ENCODE measurements at places on chromosomes 7 and 10. TPM values are rescaled to one million over a fixed set of nuclear protein-coding genes. Genes with fewer than 3 reads are reported as not detected.
A peak's percentile ranks its signal among the peaks of the same experiment; 100 is the strongest.

ACSL5 gene
- 35.3 TPM for total RNA-seq

CYP3A4 gene
- not detected for total RNA-seq

TMEM139 gene
- 49.3 TPM for total RNA-seq

CLRN3 gene
- 0.52 TPM for total RNA-seq

PAPSS2 gene
- total RNA-seq = 12.6 TPM

NRP1 gene
- total RNA-seq = 99.1 TPM

NOM1 gene
- total RNA-seq = 32.9 TPM

LAMB1 gene
- total RNA-seq = 240 TPM

CALML3 gene
- not detected for total RNA-seq

UFSP1 gene
- 4.2 TPM for total RNA-seq

EBF3 gene
- total RNA-seq = not detected

GTF2I gene
- total RNA-seq = 177 TPM

SLC18A3 gene
- not detected for total RNA-seq

TRIM50 gene
- not detected for total RNA-seq

DNA sequence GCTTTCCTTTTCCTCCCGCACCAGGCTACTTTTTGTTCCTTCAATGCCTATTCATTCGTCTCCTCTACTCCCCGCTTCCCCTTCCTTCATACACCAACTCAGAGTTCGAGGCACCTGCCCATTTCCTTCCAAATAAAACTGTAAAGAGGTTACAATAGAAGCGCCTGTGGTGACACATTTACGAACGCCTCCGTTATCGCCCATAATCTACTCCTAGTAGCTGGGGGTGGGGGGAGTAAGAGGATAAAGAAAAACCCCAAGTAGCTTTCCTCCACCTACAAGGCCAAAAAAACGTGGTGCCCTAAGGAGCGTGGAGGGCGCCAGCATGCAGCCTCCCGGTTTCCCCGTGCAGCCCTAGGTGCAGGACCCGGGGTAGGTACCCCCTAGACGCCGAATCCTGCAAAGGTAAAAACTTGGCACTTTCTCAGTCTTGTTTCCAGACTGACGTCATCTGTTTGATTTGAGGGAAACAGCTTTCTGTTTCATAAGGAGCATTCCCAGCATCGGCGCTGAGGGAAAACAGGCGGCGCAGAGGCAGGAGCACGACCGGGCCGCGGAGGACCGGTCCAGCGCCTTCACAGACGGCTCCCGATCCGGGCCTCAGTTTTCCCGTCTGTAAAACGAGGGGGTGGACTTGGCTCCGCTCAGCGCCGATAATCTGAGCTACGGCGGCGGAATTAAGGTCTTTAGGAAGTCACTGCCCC is 922 bp downstream of the PPA1 start:
- H3K27me3 ChIP-seq = no peaks in the 10 kb centered on the region
- H3K27ac ChIP-seq = peak overlapping the region; percentile 45
- H3K4me3 ChIP-seq = peak overlapping the region; percentile 75
- DNase-seq = peak; percentile 55
- H3K36me3 ChIP-seq = peaks cover 44% of the 10 kb centered on the region

GRCh38 chr10:16648366-16648765 is 126.7 kb upstream of the C1QL3 start:
- H3K27me3 ChIP-seq = no peaks in the 10 kb centered on the region
- no peak overlapping the region for H3K4me3 ChIP-seq
- peaks cover 23% of the 10 kb centered on the region for H3K4me1 ChIP-seq
- no peak overlapping the region for H3K27ac ChIP-seq

- no peak overlapping the region for H3K27ac ChIP-seq
- peaks cover 11% of the 10 kb centered on the region for H3K4me1 ChIP-seq
- no peak overlapping the region for H3K4me3 ChIP-seq
- no peak for DNase-seq
Observed at GRCh38 chr7:25250386-25250785, 22.1 kb upstream of the NPVF start.

DNA sequence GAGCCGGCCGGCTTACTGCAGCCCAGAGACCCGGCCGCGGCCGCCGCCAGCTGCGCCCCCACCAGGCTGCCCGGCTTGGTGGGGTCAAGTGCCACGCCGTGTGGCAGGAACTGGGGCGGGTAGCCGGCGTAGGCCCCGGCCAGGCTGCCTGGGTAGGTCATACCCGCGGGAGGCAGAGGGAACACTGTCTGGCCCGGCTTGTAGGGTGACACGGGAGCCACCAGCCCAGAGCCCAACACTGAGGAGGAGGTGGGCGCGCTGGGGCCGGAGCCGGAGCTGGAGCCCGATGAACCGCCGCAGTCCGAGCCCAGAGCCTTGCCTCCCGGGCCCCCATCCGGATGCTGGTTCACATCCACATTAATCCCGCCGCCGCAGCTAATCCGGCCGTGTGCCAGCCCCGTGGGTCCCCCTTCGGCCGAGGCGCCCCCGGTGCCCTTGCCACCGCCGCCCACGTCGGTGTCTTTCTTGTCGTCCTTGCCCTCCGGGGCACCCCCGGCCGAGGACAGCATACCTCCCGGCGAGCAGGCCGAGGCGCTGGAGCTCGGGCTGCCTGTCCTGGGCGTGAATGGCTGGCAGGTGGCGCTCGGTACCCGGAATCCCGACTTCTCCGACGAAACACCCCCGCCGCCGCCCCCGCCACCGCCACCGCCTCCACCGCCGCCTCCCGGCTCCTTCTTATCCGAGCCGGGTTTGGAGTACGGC is 2.0 kb downstream of the ZNF503 start:
- H3K27ac ChIP-seq = peak overlapping the region; percentile 55
- H3K36me3 ChIP-seq = peaks cover 74% of the 10 kb centered on the region

DNA sequence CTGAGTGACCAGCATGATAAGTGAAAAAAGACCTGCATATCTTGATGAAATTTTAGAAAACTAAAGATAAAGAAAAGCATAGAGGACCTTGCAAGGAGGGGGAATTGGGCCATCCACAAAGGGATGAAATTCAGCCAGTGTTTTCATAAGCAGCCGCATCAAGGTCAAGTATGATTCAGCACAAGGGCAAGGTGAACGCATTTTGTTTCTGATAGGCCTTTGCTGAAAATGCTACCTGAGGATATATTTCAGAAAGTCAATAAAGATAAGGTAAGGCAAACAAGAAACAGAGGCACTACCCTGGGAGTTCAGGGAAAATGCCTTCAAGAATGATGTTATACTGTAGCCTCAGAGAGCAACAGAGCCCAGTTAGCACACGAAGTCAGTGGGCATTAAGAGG is 55.0 kb upstream of the SHH start:
- H3K4me1 ChIP-seq = peaks cover 41% of the 10 kb centered on the region
- peaks cover 21% of the 10 kb centered on the region for H3K27me3 ChIP-seq

GRCh38 chr10:106734220-106734619 is 430.3 kb downstream of the SORCS1 start:
- no peaks in the 10 kb centered on the region for H3K27me3 ChIP-seq
- H3K4me1 ChIP-seq = no peaks in the 10 kb centered on the region
- no peak for DNase-seq
- H3K4me3 ChIP-seq = no peak overlapping the region

- peak overlapping the region; percentile 86 for H3K27ac ChIP-seq
- H3K4me3 ChIP-seq = peak overlapping the region; percentile 76
Observed at GRCh38 chr10:43408331-43408709, 666 bp downstream of the HNRNPF start.

DNA sequence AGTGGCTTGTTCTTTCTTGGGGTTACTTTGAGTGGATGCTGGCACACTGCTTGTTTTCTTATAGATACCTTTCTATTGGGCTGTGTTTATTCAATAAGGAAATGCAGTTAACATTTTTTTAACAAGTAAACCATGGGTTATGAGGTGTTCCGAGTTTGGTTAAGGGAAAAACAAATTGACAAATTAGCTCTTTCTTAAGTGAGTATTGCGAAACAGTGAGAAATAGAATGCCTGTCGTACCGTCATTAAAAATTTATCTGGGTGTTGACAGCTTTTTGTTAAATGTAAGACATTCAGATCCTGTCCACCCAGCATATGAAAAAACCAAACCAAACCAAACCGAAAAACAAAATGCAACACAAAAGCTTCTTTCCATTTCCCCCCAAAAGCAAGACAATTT is 6.2 kb downstream of the CUX1 start:
- no peaks in the 10 kb centered on the region for H3K36me3 ChIP-seq
- no peak overlapping the region for H3K4me3 ChIP-seq
- no peak overlapping the region for H3K27ac ChIP-seq
- DNase-seq = no peak
- H3K4me1 ChIP-seq = no peaks in the 10 kb centered on the region

GRCh38 chr10:119933179-119933578 is 40.6 kb downstream of the SEC23IP start:
- no peaks in the 10 kb centered on the region for H3K27me3 ChIP-seq
- no peak overlapping the region for H3K27ac ChIP-seq
- H3K4me1 ChIP-seq = no peaks in the 10 kb centered on the region
- no peaks in the 10 kb centered on the region for H3K36me3 ChIP-seq
- DNase-seq = no peak

DNA sequence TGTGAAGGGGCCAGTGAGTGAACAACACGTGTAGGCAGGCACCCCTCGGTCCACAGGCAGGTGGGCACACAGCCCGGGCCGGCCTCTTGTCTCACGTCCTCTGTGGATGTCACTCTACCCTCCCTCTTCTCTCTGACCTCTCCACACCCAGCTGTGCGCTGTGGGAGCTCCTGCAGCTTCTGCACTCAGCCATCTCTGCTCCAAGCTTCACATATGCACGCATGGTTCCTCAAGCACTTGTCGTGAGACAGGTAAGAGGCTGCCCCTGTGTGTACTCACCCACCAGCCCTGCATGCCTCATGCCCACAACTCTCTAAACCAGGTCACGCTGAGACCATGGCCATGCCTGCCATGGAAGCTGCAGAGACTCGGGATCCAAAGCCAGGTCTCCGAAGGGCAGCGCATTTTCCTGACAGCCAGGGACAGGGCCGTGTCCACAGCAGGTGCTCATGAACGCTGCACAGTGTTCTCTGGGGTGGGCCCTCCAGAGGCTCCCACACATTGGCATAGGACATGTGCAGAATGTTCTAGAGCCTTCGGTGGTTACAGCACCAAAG is 477.5 kb downstream of the PTPRN2 start:
- no peaks in the 10 kb centered on the region for H3K4me1 ChIP-seq
- H3K27ac ChIP-seq = no peak overlapping the region
- H3K36me3 ChIP-seq = no peaks in the 10 kb centered on the region
- no peaks in the 10 kb centered on the region for H3K27me3 ChIP-seq
- no peak overlapping the region for H3K4me3 ChIP-seq

- no peaks in the 10 kb centered on the region for H3K36me3 ChIP-seq
- no peak overlapping the region for H3K27ac ChIP-seq
- no peak overlapping the region for H3K4me3 ChIP-seq
- H3K4me1 ChIP-seq = no peaks in the 10 kb centered on the region
- DNase-seq = peak; percentile 26
Observed at GRCh38 chr7:142485617-142486226, 227.9 kb upstream of the PRSS58 start.

GRCh38 chr10:101587725-101588653 is at the start of the genes DPCD and POLL:
Gene DPCD (plus strand): TSS chr10:101588321. CDS start chr10:101588337, 16 bp downstream.
Gene POLL (minus strand): TSS chr10:101588257. CDS start chr10:101587360, 897 bp downstream.
- peak within 1 kb of the TSS; percentile 75 for H3K27ac ChIP-seq
- peak; percentile 89 for DNase-seq
- no peaks in the 10 kb centered on the region for H3K4me1 ChIP-seq
- peaks cover 29% of the 10 kb centered on the region for H3K36me3 ChIP-seq

GRCh38 chr10:95247200-95247880 is 43.5 kb downstream of the PDLIM1 start:
- H3K4me1 ChIP-seq = peaks cover 35% of the 10 kb centered on the region
- no peak overlapping the region for H3K4me3 ChIP-seq
- no peaks in the 10 kb centered on the region for H3K27me3 ChIP-seq
- no peak for DNase-seq
- H3K36me3 ChIP-seq = peaks cover 3% of the 10 kb centered on the region

- H3K4me1 ChIP-seq = no peaks in the 10 kb centered on the region
- no peak overlapping the region for H3K27ac ChIP-seq
- no peak overlapping the region for H3K4me3 ChIP-seq
- no peaks in the 10 kb centered on the region for H3K36me3 ChIP-seq
- no peak for DNase-seq
Observed at GRCh38 chr7:101555269-101555920, 73.7 kb downstream of the MYL10 start.

DNA sequence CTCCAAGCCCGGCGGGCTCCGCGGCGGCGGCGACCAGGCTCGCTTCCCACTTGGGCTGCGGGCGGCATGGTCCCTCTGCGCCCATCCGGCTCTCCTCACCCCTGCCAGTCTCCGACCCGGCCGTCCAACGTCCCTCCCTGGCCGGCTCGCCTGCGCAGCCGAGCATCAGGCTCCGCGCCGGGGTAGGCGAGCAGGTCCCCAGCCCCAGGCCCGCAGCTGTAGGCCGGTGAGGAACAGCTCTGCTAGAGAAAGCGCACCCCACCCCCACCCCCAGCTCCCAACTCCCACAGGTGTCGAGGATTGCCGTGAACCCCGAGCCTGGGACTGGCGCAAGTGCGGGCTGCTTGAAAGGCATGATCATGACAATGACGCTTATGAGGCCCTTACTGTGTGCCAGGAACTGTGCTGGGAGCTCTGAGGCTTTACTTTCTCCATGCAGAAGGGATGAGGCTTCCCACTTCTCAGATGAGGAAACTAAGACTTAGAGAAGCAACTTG is 20.8 kb upstream of the PAX2 start:
- no peaks in the 10 kb centered on the region for H3K36me3 ChIP-seq
- H3K4me1 ChIP-seq = peaks cover 10% of the 10 kb centered on the region
- DNase-seq = no peak
- H3K27ac ChIP-seq = no peak overlapping the region

GRCh38 chr10:80908611-80909010 is 370.9 kb downstream of the SH2D4B start:
- no peaks in the 10 kb centered on the region for H3K4me1 ChIP-seq
- DNase-seq = no peak
- no peak overlapping the region for H3K27ac ChIP-seq
- peaks cover 57% of the 10 kb centered on the region for H3K27me3 ChIP-seq
- no peaks in the 10 kb centered on the region for H3K36me3 ChIP-seq
- H3K4me3 ChIP-seq = no peak overlapping the region

GRCh38 chr10:15149042-15149771 is 19.3 kb downstream of the NMT2 start:
- peaks cover 10% of the 10 kb centered on the region for H3K4me1 ChIP-seq
- H3K4me3 ChIP-seq = no peak overlapping the region
- no peak for DNase-seq

DNA sequence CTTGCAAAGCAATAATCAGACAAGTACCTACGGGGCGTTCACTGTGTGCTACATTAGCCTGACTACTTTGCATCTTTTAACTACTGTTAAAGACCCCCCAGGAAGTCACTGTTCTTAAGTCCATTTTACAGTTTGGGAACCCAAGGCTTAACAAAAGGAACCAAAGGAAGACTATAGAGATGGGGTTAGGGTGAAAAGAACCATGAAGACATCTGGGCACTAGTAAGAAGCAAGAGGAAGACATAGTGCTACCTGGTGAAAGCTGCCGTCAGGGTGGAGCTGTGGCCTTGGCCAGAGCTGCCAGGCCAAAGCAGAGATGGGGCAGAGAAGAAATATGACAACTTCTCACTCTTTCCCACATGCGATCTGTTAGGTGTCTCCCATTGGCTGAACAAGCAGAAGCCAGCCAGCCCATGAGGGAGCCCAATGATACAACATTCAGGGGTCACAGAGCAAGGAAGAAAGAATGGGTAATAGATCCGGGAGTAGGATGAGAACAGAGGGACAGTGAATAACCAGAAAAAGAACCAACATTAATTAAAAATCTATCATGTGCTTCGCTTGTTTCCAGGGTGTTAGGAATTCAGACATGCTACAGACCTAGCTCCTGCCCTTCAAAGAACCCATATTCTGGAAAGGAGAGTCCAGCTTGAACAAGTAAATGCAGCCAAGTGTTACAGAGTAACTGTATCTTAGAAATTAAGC is 85.4 kb downstream of the ARID5B start:
- no peak for DNase-seq
- H3K4me1 ChIP-seq = peaks cover 1% of the 10 kb centered on the region
- no peaks in the 10 kb centered on the region for H3K27me3 ChIP-seq
- H3K4me3 ChIP-seq = no peak overlapping the region

GRCh38 chr7:39184391-39184790 is 206.7 kb downstream of the POU6F2 start:
- H3K27ac ChIP-seq = no peak overlapping the region
- no peak overlapping the region for H3K4me3 ChIP-seq
- no peaks in the 10 kb centered on the region for H3K36me3 ChIP-seq
- no peaks in the 10 kb centered on the region for H3K27me3 ChIP-seq
- DNase-seq = peak; percentile 37
- no peaks in the 10 kb centered on the region for H3K4me1 ChIP-seq
